ENCODE measurements at places on chromosomes 6 and 20. TPM values are rescaled to one million over a fixed set of nuclear protein-coding genes. Genes with fewer than 3 reads are reported as not detected.

HSF2 gene
- 14.0 TPM for total RNA-seq

DNA sequence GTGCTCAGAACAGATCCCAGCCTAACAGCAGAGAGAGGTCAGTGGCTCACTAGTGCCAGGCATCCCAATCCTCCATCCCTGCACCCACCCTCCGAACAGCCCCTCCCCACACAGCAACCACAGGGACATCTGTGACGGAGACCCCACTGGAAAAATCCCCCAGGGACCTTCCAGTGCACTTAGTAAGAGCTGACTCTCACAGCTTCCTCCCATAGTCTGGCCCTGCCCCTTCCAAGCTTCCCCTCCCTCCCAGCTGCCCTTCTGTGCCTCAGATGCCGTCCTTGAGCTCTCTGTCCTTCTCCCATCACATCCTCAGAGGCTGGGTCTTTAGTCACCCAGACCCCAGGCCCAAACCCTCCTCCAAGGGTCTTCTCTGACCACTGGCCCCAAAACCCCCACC, 9.7 kb upstream of the THBS2 start:
- no peak overlapping the region for H3K27ac ChIP-seq
- no peak overlapping the region for H3K4me3 ChIP-seq
- no peaks in the 10 kb centered on the region for H3K36me3 ChIP-seq
- no peaks in the 10 kb centered on the region for H3K4me1 ChIP-seq

DNA sequence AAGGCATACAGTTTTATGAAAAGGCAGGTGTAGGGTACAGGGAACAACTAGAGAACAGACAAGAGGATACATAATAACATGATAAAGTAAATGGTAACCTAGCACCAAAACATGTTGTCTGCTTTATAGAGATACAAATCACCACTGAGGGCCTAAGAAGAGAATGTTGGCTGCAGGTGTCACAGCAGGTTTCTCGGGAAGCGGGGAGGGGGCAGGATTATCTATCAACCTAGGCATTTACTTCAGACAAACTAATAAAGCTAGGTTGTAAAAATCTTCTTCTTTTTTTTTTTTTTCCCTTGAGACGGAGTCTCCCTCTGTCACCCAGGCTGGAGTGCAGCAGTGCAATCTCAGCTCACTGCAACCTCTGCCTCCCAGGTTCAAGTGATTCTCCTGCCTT, 22.7 kb downstream of the PIM1 start:
- no peaks in the 10 kb centered on the region for H3K27me3 ChIP-seq
- no peaks in the 10 kb centered on the region for H3K4me1 ChIP-seq
- H3K36me3 ChIP-seq, result no peaks in the 10 kb centered on the region
- H3K27ac ChIP-seq, result no peak overlapping the region

DNA sequence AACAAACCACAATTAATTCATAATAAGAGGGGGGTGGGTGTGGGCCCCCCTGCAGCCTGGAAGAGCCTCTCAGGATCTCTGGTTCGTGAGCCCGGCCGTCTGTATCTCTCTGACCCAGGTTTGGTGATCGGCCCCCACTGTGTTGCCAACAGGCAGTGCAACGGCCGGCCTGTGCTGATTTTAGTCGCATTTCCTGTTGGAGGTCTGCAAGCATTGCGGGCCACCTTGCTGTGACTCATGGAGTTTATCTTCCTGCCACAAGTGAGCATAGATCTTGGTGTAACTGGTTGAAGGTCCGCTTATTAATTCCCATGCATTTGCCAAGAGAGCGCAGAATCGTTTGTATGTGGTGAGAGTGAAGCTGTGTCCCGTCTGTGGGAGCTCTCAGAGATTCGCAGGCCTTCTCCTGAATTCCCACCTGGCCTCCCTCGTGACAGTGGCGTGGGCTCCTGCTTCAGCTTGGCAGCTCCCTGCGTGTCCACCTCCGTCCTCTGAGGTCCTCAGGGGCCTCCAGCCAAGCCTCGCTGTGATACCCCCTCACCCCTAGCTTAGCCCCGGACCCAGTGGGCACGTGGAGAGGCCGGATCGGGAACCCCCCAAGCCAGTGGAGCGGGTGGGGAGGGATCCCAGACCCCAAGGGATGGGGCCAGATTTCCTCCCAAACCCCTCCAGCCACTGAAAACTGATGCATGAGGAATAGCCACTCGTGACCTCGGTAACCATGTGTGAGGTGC, 269.8 kb downstream of the CDH4 start:
- H3K27ac ChIP-seq, result no peak overlapping the region
- H3K4me1 ChIP-seq, result no peaks in the 10 kb centered on the region
- H3K4me3 ChIP-seq, result no peak overlapping the region
- DNase-seq, result no peak
- H3K27me3 ChIP-seq, result no peaks in the 10 kb centered on the region
- no peaks in the 10 kb centered on the region for H3K36me3 ChIP-seq

- no peak overlapping the region for H3K27ac ChIP-seq
- no peak for DNase-seq
- H3K27me3 ChIP-seq, result no peaks in the 10 kb centered on the region
- no peak overlapping the region for H3K4me3 ChIP-seq
- H3K36me3 ChIP-seq, result no peaks in the 10 kb centered on the region
Measured at GRCh38 chr6:77038807-77039206, 424.5 kb downstream of the HTR1B start.

IL17F gene
- not detected for total RNA-seq
